ENCODE measurements at places on chromosomes 5 and 9.

GRCh38 chr5:157766902-157767301 is 23.4 kb downstream of the LSM11 start:
- no peak for DNase-seq

- DNase-seq, result peak; percentile 85
Observed at GRCh38 chr5:108884736-108885135, 137.0 kb downstream of the FER start.

DNA sequence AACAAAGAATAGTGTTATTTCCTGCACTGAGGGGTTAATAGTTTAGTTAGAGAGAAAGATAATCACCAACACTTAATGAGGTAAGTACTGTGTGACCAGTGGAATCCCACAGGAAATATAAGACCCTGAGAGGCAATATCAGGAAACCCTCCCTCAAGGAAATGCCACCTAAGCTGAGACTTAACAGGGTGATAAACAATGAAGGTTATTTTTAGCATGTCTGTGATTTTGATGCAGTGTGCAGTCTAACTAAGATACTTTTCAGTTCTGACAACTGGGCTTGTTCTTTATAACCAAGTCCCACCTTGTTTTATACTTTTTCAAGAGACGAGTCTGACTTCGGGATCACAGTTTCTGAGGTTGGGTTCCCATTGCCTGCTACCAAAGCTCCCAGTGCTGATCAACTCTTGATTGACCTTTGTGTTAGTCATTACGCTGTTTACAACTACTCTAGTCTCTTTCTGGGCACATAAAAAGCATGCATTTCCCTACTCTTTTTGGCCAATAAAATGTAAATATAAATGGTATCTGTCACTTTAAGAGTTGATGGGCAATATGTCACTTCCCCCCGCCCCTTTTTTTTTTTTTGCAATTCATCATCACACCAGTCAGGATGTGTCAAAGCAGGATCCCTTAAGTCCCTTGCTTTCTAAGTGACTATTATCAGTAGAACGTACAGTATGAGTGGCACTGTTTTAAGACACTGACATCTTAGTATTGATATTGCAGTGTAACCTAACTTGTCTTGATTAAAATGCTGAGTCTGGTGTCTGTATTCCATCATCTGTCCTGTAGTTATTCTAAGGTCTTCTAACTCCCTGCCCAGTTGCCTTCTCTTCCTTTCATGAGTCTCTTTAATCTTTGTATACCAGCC is 31.4 kb downstream of the C6 start:
- DNase-seq, result no peak

DNA sequence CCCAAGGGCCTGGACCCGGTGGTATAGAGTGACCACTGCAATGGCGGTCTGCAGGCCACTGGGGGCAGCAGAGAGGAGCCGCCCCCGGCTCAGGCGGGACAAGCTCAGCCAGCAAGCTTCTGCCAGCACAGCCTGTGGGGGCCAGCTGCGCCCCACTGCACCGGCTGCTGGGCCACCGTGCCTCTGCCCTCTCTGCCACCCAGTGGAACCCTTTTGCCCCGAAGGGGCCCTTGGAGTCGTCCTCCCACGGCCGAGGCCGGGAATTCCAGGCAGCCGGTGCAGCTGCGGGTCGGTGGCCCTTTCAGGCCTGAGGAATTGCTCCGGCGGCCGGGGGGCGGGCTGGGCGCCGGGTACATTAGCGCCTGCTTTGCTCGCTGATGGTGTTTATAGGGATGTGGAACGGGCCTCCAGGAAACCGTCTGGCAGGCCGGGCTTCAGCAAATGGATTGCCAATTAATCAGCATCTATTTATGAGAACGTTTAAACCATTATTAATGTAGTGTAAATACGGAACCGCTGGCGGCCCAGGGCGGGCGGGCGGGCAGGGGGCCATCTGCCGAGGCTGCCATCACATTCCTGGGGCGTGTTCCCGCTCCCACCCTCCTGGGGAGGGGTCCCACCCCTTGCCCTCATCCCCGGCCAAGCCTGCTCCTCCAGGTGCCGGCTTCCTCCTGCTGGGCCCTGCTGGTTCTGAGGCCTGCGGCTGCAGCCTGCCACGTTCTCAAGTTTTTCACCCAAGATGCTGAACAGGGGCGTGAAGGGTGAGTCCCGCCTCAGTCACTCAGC is 127.4 kb downstream of the BARX1 start:
- DNase-seq, result peak; percentile 61

DNA sequence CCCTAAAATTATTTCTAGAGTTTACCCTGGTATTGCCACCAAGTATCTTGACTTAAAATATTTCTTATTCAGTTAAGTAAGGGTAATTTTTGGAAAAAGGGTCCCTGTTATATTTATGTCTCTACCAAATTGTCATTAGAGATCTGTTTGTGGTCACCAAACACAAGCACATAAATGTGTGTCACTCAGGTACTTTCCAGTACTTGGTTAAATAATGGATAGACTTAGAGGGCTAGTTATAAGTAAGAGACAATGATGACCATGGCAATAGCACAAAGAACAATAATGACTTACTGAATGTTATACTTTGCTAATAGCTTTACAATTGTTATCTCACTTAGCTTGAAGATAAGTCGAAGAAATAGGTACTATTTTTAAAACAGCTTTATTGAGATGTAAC is 9.0 kb downstream of the ADAMTS16 start:
- no peak for DNase-seq

- peak; percentile 12 for DNase-seq
Observed at GRCh38 chr9:131227959-131228460, 48.3 kb downstream of the FAM78A start.

DNA sequence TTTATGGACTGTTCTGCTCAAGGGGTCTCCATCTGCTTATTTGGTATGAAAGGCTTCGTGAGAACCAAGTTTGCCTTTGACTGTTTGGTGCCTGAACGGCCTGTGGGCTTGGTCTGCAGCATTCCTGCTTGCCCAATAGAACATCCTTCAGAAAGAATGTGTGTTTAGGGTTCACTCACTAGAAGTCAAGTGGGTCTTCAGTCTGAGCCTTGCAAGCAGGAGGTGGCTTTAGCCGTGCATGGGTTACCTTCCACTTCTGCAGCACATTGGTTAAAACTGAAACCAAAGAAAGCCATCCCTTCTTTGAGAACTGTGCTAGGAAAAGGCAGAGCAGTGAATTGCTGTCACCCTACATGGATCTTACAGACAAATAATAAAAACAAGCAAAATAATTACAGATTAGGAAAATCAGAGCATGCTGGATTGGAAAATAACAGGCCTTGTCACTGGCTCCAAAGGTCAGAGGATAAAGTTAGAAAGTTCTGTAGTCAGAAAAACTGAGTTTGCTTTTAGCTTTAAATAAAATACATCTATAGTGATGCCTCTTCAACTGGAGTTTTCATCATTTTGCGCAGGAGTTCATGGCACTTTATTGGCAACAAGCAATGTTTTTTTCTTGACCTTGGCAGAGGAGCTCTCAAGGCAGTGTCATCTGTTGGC is 16.6 kb downstream of the WWC1 start:
- DNase-seq, result no peak

- peak; percentile 7 for DNase-seq
Observed at GRCh38 chr5:79330071-79330470, 94.1 kb downstream of the JMY start.

DNA sequence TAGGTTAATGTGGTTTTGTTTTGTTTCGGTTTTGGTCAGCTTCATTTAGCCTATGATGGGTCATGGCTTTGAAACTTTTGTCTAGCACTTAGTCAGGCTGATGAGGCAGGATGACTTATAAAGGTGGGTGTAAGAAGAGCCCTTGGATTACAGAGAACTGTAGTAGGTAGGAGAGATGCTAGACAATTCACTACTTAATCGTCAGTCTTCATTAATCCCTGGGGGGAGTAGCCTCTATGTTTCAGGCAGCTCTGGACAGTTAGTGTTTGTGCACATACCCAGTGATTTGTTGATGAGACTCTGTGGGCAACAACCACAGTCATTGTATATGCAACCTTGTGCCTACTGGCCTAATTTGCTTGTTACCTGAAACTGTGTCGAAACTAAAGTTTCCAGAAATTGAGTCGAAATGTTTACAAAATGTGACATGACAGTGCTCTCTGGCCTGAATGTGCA is 113.3 kb downstream of the MTREX start:
- DNase-seq, result no peak

DNA sequence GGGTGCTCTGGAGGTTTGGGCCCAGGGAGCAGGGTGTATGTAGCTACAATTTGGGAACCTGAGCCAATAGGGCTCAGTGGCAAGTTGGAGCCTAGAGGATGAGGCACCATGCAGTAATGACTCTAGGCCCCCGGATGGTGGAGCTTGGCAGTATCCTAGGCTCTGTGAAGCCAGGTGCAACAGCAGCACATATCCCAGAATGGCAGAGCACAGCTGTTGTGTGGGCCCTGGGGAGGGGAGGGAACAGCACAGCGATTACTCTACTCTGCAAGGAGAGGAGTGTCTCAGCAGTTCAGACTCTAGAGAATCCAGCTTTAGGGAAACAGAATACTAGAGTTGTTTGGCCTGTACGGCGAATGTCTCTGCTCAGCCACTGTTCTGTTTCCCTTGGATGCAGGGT is 56.1 kb downstream of the LRRTM2 start:
- DNase-seq, result no peak

- DNase-seq, result no peak
Observed at GRCh38 chr5:93300945-93301344, 280.1 kb downstream of the NR2F1-AS1 start.

- no peak for DNase-seq
Observed at GRCh38 chr5:148984345-148984744, 78.5 kb downstream of the SH3TC2 start.

GRCh38 chr5:50663636-50664035 is 2.8 kb upstream of the PARP8 start:
- DNase-seq, result no peak

GRCh38 chr5:140273401-140273877 is 29.5 kb downstream of the PFDN1 start:
- DNase-seq, result peak; percentile 66

GRCh38 chr9:99020786-99021436 is 77.2 kb downstream of the COL15A1 start:
- DNase-seq, result peak; percentile 63

- no peak for DNase-seq
Observed at GRCh38 chr5:158470764-158471534, 612.0 kb upstream of the CLINT1 start.

DNA sequence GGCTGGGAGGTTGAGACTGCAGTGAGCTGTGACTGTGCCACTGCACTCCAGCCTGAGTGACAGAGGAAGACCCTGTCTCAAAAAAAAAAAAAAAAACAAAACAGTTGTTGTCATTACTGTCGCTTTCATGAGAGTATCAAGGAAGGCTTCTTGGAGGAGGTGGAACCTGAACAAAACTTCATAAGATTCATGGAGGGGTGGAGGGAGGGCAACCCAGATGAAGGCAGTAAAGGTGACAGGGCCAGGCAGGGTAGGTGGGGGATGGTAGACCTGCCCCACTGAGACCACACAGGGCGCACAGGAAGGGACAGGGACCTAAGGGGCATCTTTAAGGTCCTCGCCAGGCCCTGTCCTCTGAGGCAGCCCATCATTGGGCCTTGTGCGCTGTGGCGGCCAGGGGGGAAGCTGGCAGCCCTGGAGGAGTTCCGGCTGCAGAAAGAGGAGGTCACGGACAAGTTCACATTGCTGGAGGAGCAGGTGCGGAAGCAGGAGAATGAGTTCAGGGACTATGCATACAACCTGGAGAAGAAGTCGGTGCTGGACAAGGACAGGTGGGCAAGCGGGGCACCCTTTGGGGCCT is 3.5 kb downstream of the CFAP157 start:
- no peak for DNase-seq

DNA sequence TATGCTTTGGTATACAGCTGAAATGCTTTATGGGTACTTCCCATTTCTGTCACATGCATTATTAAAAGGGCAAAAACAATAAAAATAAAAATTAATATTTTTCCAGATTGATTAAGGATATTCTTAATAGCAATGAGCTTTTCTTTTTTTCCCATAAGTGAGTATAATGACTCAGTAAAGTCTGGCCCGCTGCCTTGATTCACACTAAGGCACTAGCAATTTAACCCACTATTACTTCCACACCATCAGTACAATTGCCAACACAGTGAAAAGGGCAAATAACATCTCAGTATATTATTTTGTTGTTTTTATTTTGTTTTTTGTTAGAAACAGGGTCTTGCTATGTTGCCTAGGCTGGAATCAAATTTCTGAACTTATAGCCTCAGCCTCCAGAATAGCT is 150.1 kb downstream of the RNF180 start:
- DNase-seq, result no peak

DNA sequence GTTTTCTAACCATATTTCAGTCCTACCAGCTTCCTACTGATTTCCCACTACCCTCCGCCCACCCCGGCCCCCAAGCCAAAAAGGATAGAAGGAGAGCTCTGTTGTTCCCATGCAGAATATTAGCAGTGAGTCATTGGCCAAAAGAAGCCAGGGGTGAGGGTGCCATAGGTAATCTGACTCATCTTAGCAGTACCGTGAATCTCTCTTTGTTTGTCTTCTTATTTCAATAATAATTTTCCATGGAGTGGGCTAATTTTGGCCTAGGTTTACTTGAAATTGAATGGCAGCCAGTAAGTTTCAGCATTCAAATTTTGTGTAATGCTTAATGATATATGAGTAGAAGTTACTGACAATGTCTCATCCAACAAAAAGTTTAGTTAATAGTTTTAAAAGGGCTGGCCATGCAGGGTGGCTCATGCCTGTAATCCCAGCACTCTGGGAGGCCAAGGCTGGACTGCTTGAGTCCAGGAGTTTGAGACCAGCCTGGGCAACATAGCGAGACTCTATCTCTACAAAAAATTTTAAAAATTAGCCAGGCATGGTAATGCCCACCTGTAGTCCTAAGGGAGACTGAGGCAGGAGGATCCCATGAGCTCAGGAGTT is 74.2 kb downstream of the C9orf152 start:
- peak; percentile 74 for DNase-seq

- peak; percentile 48 for DNase-seq
Observed at GRCh38 chr5:131264451-131265099, 722 bp downstream of the CDC42SE2 start.

- no peak for DNase-seq
Observed at GRCh38 chr9:33248606-33249005, 8.6 kb downstream of the SPINK4 start.

DNA sequence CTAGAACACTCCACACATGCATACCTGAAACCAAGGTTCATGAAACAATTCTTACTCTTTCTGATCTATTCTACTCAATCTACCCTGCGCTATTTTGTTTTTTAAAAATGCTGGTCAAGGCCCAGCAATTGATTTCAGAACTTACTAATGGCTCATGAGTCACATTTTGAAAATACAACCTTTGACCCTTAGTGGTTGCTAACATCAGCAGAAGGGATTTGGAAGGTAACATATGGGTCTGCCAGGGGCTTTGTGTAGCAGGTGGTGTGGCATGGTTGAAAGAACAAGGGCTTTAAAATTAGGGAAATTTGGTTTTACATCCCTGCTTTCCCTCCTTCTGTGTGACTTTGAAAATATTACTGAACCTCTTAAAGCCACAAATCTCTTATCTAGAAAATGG is 101.4 kb downstream of the ATG10 start:
- peak; percentile 48 for DNase-seq
